Fibroblast of skin of right biceps (primary cell): ENCODE measurements at places on chromosomes 12 and 14.

DNA sequence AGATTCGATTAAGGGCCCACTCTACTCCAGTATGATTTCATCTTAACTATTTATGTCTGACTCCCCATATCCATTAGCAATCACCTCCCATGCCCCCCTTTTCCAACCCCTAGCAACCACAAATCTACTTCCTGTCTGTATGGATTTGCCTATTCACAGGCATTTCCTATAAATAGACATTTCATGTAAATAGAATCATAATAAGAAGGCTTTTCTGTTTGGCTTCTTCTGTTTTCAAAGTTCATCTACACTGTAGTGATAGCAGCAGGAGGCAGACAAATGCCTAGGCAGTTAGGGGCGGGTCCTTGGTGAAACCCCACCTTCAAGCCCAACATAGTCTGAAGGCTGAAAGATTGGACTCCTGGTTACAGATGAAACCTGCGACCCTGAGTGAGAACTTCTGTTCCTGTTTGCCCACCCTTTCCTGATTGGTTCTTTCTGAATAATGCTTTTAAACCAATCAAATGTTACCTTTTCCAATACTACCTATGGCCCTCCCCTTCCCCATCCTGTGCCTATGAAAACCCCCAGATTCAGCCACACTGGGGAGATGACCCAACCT is 62.1 kb upstream of the HECTD1 start:
- DNase-seq, result peak; percentile 49

- peak; percentile 94 for DNase-seq
These were observed 35.3 kb downstream of the PITPNM2 start for GRCh38 chr12:123115409-123116121.

- DNase-seq, result no peak
These were observed 9.3 kb upstream of the FMNL3 start for GRCh38 chr12:49716553-49716952.

- DNase-seq, result peak; percentile 3
These were observed 158.0 kb downstream of the CAPZA3 start for GRCh38 chr12:18895946-18896345.

DNA sequence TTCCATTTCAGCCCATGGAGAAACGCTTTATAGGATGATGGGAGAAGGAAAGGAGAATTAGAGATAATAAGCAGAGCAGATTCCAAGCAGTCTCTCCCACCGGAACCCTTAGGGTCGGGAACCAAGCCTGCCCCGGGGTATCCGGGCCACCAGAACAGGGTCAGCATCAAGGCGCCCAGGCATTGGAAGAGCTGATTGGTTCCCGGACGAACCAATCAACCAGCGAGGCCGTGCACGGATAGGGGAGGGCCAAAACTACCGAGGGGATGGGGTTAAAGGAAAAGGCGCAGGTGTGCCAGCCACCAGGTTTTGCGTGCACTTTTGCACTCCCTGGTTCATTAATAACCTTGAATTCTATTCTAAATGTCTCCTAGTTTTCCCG is 1.7 kb downstream of the PPM1H start:
- DNase-seq, result no peak
